DMS153 (cell line): ENCODE measurements at places on chromosomes 3 and 15.

DNA sequence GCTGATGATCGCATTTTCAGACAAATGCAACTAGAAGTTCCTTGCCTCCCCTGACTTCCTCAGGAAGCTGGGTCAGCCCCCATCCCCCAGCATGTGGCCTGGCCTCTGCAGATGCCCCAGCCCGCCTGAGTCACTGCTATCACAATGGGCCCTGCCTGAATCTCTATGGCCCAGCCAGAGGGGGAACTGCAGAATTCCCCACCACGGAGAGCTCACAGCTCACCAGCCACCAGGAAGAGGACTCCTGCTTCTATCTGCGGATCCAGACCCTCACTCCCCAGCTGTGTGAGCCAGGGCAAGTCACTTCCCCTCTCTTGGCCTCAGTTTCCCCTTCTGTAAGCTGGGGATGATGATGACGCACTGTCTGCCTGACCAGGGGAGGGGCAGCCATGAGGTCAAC is 6.9 kb downstream of the PLXND1 start:
- no peak for DNase-seq

- DNase-seq, result no peak
Measured at GRCh38 chr3:44924457-44925084, 50.2 kb downstream of the TGM4 start.

GRCh38 chr3:44803298-44803697 is 41.7 kb downstream of the KIF15 start:
- DNase-seq, result no peak

- no peak for DNase-seq
Measured at GRCh38 chr3:75218577-75218976, 445.6 kb upstream of the FRG2C start.

GRCh38 chr3:81761904-81762580 is 597 bp upstream of the GBE1 start:
- no peak for DNase-seq

GRCh38 chr15:78691167-78691850 is 50.3 kb upstream of the CHRNB4 start:
- no peak for DNase-seq
